Activated CD4-positive, alpha-beta memory T cell treated with anti-CD3 and anti-CD28 coated beads for 36 hours (primary cell): ENCODE measurements at places on chromosomes 12 and 14. TPM values are rescaled to one million over a fixed set of nuclear protein-coding genes. Genes with fewer than 3 reads are reported as not detected.

- H3K4me1 ChIP-seq = no peaks in the 10 kb centered on the region
- peaks cover 2% of the 10 kb centered on the region for H3K27me3 ChIP-seq
- DNase-seq = no peak
- H3K36me3 ChIP-seq = no peaks in the 10 kb centered on the region
Measured at GRCh38 chr12:66724616-66725015, 45.7 kb upstream of the GRIP1 start.

- DNase-seq = peak; percentile 84
- peaks cover 24% of the 10 kb centered on the region for H3K4me1 ChIP-seq
- H3K27ac ChIP-seq = peak overlapping the region; percentile 87
- H3K36me3 ChIP-seq = no peaks in the 10 kb centered on the region
Measured at GRCh38 chr12:6167327-6168280, 32.6 kb upstream of the CD9 start.

DNA sequence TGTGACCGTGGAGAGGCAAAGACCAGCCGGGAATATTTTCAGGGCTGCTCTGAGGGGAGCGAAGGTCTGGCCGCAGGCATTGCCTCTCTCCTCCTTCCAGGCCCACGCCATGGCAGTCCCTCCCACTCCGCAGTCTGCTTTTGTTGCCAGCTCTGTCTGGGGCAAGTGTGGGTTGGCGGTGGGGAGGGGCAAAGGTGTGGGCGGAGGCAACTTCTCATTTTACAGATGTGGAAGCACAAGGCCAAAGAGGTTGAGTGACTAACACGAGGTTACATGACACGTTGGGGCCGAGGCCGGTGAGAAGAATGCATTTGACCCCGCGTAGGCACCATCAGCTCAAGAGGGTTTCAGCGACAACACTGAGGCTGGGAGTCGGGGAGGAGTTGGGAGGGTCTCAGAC lies 6.1 kb upstream of the FAIM2 start:
- peak; percentile 13 for DNase-seq
- H3K4me1 ChIP-seq = peaks cover 6% of the 10 kb centered on the region
- H3K27me3 ChIP-seq = no peaks in the 10 kb centered on the region
- no peak overlapping the region for H3K4me3 ChIP-seq
- no peaks in the 10 kb centered on the region for H3K36me3 ChIP-seq

GRCh38 chr14:80781972-80782367 lies 159.6 kb downstream of the CEP128 start:
- no peak overlapping the region for H3K4me3 ChIP-seq
- DNase-seq = no peak
- H3K36me3 ChIP-seq = peaks cover 15% of the 10 kb centered on the region
- no peaks in the 10 kb centered on the region for H3K4me1 ChIP-seq
- no peaks in the 10 kb centered on the region for H3K27me3 ChIP-seq

Gene SYNE3
- 37.3 TPM for total RNA-seq

- no peak for DNase-seq
- no peak overlapping the region for H3K4me3 ChIP-seq
- no peaks in the 10 kb centered on the region for H3K36me3 ChIP-seq
- H3K27ac ChIP-seq = no peak overlapping the region
- no peaks in the 10 kb centered on the region for H3K27me3 ChIP-seq
- peaks cover 49% of the 10 kb centered on the region for H3K4me1 ChIP-seq
Measured at GRCh38 chr12:121456551-121456950, 56.6 kb downstream of the RNF34 start.

Gene PRKD1
- not detected for total RNA-seq

Gene SIX6
- total RNA-seq = not detected

DNA sequence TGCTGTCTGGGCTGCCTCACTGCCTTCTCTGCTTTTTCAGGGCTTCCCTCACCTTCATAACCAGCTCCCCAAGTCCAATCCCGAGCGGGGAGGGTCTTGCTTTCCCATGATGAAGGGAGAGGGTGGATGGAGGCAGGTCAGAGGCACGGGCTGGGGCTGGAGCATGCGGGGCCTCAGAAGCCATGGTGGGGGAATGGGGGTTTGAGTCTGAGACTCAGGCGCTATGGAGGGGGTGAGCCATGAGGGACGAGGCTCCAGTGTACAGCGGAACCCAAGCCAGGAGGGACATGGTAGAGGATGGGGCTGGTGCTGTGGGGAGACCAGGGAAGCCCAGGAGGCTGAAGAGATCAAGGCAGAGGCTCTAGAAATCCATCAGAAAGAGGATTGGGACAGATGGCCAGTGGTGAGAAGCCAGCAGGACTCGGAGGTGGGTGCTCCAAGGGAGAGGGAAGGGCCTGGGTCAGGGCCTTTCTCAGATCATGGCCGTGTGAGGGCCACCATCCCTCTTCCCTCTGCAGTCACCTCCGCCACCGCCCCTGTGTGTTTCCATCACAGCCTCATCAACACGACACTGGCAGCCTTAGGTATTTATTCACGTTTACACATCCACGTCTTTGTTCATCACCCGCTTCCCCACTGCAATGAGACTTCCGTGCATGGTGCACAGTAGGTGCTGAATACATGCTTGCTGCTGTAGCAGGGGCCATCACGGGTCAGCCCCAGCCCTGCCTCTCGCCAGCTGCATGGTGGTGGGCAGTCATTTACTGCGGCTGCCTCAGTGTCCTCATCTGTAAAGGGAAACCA lies 144.7 kb downstream of the ADGRD1 start:
- peaks cover 5% of the 10 kb centered on the region for H3K27me3 ChIP-seq
- peak; percentile 4 for DNase-seq
- no peaks in the 10 kb centered on the region for H3K36me3 ChIP-seq
- no peaks in the 10 kb centered on the region for H3K4me1 ChIP-seq

- H3K36me3 ChIP-seq = peaks cover 10% of the 10 kb centered on the region
- peaks cover 40% of the 10 kb centered on the region for H3K4me1 ChIP-seq
- no peak overlapping the region for H3K27ac ChIP-seq
Measured at GRCh38 chr12:89343127-89343526, 9.2 kb downstream of the DUSP6 start.

- peaks cover 2% of the 10 kb centered on the region for H3K27me3 ChIP-seq
- H3K4me3 ChIP-seq = no peak overlapping the region
- no peaks in the 10 kb centered on the region for H3K36me3 ChIP-seq
- H3K4me1 ChIP-seq = peaks cover 9% of the 10 kb centered on the region
Measured at GRCh38 chr14:103016071-103016470, 41.3 kb downstream of the CDC42BPB start.

Gene RAD51AP1
- total RNA-seq = 49.7 TPM

GRCh38 chr12:55955800-55956508 lies 9.9 kb downstream of the PMEL start:
- peaks cover 20% of the 10 kb centered on the region for H3K4me1 ChIP-seq
- no peak overlapping the region for H3K4me3 ChIP-seq
- peaks cover 36% of the 10 kb centered on the region for H3K36me3 ChIP-seq
- H3K27ac ChIP-seq = peak overlapping the region; percentile 59

Gene RPGRIP1
- total RNA-seq = not detected

GRCh38 chr12:48681399-48681709 lies 684 bp downstream of the KANSL2 start:
- peaks cover 45% of the 10 kb centered on the region for H3K4me1 ChIP-seq
- H3K27ac ChIP-seq = peak overlapping the region; percentile 94
- peak overlapping the region; percentile 99 for H3K4me3 ChIP-seq
- H3K36me3 ChIP-seq = peaks cover 35% of the 10 kb centered on the region
- DNase-seq = no peak
- H3K27me3 ChIP-seq = no peaks in the 10 kb centered on the region

- no peaks in the 10 kb centered on the region for H3K36me3 ChIP-seq
- H3K27ac ChIP-seq = no peak overlapping the region
- no peak overlapping the region for H3K4me3 ChIP-seq
- H3K4me1 ChIP-seq = peaks cover 8% of the 10 kb centered on the region
- H3K27me3 ChIP-seq = peaks cover 18% of the 10 kb centered on the region
- DNase-seq = no peak
Measured at GRCh38 chr12:55607821-55608594, 28.7 kb upstream of the OR10P1 start.

Gene NELL2
- total RNA-seq = 43.5 TPM

Gene GIT2
- total RNA-seq = 52.1 TPM

Gene GPR84
- 2.6 TPM for total RNA-seq

- no peaks in the 10 kb centered on the region for H3K4me1 ChIP-seq
- H3K27ac ChIP-seq = no peak overlapping the region
- H3K36me3 ChIP-seq = no peaks in the 10 kb centered on the region
- H3K4me3 ChIP-seq = no peak overlapping the region
Measured at GRCh38 chr14:54003064-54003463, 46.4 kb upstream of the BMP4 start.
